ENCODE measurements at places on chromosomes 3 and 15. TPM values are rescaled to one million over a fixed set of nuclear protein-coding genes. Genes with fewer than 3 reads are reported as not detected.

Gene ITIH1
- not detected for total RNA-seq

Gene PIGBOS1
- total RNA-seq = 27.6 TPM

Gene PCOLCE2
- 2.9 TPM for total RNA-seq

Gene PROK2
- total RNA-seq = not detected

Gene OCA2
- not detected for total RNA-seq

Gene CASR
- not detected for total RNA-seq

Gene EXD1
- not detected for total RNA-seq

Gene LRRC34
- total RNA-seq = 2.3 TPM

Gene CAND2
- 1.0 TPM for total RNA-seq

Gene CFAP161
- not detected for total RNA-seq

Gene GP9
- total RNA-seq = not detected

Gene CRTAP
- total RNA-seq = 150 TPM

Gene C3orf22
- total RNA-seq = not detected

Data from hair follicular keratinocyte (primary cell).